Stimulated activated CD8-positive, alpha-beta memory T cell treated with anti-CD3 and anti-CD28 coated beads, Interleukin-7, amount 100 ng/mL, for 1 hour (primary cell): ENCODE measurements at places on chromosomes 4 and X.

DNA sequence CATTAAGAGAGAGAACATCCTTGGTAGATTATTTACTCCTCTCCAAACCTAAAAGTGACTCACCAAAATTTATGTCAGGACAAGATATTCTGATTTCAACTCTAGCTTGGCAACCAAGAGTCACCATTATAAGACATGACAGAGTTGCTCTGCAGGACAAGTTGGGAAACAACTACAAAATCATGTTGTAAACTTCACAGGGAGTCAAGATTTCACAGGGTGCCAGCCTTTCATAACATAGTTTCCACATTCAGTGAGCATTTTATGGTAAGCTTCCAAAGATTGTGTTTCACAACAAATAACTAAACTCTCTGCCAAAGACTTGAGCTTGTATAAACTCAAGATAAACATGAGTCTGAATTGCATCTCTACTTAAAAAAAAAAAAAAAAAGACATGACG, 121.0 kb upstream of the DIAPH2 start:
- no peak for DNase-seq

GRCh38 chrX:119809185-119809666, 17.8 kb upstream of the RPL39 start:
- DNase-seq: no peak

GRCh38 chrX:75642811-75643361, 120.0 kb upstream of the ZDHHC15 start:
- DNase-seq: no peak

- DNase-seq: no peak
Measured at GRCh38 chr4:25367004-25367621, 9.9 kb upstream of the ANAPC4 start.

- no peak for DNase-seq
Measured at GRCh38 chrX:43677993-43678392, 21.9 kb downstream of the MAOA start.

- no peak for DNase-seq
Measured at GRCh38 chrX:50448565-50448964, 22.1 kb downstream of the DGKK start.

GRCh38 chr4:25144870-25145481, 15.3 kb downstream of the SEPSECS start:
- DNase-seq: no peak

DNA sequence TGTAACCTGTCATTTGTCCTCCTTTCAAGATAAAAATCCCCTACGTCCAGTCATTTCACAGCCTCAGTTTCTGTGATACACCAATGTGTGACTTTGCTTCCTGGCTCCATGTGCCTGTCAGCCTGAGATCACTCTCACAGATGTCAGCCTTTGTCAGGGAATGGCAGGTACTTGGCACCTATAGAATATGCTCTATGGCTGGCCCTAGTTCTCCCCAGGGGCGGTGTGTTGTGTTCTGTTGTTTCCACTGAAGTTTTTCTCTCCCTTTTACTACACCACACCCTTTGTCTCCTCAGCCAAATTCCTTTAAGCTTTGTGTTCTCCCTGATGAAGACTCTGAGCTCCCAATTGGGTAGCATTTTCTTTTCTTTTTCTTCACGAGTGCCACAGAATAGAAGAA, 81.7 kb downstream of the ALPK1 start:
- DNase-seq: no peak

DNA sequence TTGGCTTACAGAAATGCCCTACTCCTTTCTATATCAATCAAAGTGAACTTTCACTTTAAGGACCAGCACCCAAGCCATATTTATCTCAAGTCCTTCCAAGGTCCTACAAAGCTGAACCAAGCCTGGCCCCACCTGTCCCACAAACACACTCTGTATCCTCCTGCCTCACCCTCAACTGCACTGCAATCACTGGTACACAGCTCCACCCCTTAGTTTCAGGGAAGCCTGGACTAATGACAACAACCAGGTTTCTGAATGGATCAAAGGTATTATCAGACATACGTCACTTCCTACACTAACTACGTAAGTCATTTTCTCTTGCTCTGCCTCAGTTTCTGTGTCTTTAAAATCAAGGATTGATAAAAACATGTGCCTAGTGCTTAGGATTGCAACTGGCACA, 205.6 kb upstream of the HS3ST1 start:
- no peak for DNase-seq

DNA sequence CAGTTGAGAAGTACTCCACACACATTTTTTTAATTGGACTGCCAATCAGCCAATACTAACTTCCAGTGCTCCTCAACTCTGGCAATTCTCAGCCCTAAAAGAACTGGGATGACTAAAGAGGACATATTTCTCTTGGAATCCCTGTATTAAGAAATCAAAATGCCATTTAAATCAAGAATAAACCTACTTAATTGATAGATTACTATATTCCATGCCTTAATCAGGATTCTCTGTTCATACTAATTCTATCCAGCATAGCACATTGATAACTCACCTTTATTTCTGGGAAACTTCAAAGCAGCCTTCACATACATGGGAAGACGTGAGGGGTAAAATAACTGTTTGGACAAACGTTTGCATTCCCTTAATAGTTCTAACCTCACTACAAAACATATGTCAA, 93.0 kb upstream of the DKK2 start:
- DNase-seq: no peak

DNA sequence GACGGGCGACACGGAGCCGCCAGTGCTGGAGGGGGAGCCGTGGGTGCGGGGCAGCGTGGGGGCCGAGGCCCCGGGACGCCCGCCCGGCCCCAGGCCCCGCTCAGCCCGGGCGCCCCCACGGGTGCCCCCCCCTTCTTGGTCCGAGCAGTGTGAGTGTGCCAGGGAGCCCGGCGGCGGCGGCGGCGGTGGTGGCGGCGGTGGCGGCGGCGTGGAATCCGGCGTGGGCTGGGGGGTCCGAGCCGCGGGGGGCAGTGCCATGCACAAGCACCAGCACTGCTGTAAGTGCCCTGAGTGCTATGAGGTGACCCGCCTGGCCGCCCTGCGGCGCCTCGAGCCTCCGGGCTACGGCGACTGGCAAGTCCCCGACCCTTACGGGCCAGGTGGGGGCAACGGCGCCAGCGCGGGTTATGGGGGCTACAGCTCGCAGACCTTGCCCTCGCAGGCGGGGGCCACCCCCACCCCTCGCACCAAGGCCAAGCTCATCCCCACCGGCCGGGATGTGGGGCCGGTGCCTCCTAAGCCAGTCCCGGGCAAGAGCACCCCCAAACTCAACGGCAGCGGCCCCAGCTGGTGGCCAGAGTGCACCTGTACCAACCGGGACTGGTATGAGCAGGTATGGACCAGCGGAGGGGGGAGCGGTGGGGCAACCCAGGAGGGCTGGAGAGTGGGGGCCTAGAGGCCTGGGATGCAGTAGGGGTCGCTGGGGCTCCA, 466 bp downstream of the DLG3 start:
- DNase-seq: no peak

DNA sequence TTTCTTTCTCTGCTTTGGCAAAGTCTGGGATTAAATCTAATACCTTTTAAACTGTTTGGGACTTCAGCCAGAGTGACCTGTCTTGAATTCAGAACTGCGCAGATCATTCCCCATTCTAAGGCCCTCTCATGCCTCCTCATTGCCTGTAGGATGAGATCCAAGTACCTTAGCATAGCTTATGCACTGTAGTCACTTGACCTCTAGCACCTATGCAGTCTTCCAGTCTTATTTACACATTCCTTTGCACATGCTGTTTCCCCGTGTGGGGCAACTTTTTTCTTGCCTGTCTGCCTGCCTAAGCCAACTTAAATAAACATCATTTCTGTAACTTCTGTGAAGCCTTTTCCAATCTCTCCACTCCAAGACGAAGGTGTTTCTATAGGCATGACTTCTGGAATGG, 68.4 kb downstream of the AR start:
- no peak for DNase-seq

- no peak for DNase-seq
Measured at GRCh38 chr4:183306811-183307210, 13.3 kb downstream of the CLDN22 start.

DNA sequence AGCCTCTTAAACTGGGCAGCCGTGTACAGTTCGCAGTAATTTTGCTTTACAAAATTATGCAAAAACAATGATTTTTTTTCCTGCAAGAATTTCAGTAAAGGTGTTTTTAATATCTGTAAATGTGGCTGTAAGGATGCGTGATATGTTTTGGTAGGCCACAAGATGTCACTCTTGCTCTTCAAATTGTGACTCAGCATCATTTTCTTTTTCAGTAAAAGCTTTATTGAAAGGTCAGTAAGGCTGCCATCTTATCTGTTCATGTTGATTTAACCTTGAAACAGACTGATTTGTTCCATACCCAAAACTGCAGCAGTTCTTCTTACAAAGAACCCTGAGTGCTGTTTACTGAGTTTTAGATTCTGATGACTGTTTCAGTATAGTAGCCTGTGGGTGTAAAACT, 39.9 kb downstream of the TXLNG start:
- DNase-seq: no peak

DNA sequence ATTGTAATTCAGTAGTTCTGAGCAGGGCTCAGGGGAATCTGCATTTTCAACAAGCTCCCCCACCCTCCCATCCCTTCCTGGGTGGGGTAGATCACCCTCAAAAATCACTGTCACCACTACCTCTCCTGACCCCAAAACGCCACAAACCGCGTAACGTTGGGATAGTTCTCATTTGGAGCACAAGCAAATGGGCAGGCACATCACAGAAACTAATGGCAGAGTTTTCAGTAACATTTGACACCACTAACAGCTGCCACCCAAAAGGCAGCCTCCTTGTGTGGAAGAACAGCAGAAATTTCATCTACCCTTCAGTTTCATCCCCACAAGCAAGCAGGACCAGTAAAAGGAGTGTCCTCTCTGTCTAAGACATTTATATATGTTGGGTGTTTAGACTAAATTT, 132.7 kb downstream of the PALLD start:
- no peak for DNase-seq

DNA sequence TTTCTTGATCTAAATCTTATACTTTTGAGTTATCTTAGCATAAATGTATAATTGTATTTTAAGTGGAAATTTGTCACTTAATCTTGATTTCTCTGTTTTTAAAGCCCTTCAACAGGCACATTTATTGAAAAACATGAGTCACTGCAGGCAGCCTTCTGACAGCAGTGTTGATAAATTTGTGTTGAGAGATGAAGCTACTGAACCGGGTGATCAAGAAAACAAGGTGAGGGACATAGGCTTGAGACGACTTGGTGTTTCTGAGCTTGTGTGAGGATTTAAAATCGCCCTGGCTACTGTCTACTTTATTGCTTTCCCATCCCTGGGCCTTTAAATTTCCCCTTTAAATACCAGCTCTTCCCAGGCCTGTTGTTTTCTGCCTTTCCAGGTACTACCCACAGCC, 55.7 kb downstream of the HTT start:
- DNase-seq: no peak

GRCh38 chr4:1797861-1798579, 4.9 kb downstream of the FGFR3 start:
- no peak for DNase-seq

DNA sequence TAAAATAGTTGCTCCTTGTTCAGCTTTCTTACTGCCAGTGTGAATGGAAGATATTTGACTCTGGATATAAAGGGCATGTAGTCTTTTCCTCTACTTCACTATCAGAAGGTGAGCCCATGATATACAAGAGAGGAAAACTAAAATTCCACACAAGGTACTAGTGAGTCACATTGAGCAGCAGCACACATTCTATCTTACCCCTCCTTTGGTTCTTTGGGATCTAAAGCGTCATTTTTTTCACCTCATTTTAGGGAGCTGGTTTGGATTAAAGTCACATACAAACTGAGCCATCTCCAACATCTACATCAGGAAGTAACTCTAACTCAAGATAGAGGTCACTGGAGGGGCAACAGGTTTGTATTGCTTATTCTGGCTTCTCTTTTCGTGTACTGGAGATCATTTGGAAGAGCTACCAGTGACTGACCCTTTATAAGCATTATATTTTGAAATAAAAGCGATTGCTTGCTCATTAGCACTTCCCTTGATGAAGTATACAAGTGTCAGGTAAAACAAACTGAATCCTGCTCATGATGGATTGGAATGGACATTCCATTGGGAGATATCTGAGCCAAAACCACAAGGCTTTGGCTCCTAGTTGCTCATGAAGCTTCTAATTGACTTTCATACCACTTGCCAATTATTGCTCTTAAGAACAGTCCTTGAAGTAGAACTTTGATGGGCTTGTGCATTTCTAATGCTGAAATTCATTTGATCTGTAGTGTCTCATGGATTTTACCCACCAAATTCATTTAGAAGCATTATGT, 124.1 kb downstream of the SPCS3 start:
- DNase-seq: no peak

GRCh38 chr4:5796976-5797375, 86.0 kb downstream of the EVC start:
- no peak for DNase-seq

DNA sequence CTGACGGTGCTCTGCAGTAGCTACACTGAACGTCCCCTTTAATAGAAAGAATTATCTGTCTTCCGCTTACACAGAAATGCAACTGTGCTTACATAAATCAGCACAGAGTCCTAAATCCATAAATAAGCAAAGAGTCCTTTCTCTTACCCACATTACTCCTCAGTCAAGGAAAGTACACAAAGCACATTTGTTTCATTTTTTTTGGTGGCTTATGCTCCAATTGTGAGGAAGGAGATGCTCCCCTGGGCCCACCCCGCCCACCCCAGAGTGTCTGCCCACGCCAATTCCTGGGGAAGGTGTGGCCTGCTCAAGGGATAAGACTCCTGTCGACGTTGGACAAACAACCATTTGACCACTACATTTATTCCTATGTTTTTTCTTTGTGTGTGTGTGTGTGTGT, 53.8 kb downstream of the CPLX1 start:
- no peak for DNase-seq

- no peak for DNase-seq
Measured at GRCh38 chr4:17911608-17912007, 100.8 kb downstream of the NCAPG start.
